Stimulated activated CD4-positive, alpha-beta T cell treated with anti-CD3 and anti-CD28 coated beads, TNF-alpha, amount 100 ng/mL, for 48 hours (primary cell): ENCODE measurements at places on chromosomes 3 and 15.

GRCh38 chr3:62611541-62612240, 238.3 kb upstream of the FEZF2 start:
- DNase-seq = no peak

DNA sequence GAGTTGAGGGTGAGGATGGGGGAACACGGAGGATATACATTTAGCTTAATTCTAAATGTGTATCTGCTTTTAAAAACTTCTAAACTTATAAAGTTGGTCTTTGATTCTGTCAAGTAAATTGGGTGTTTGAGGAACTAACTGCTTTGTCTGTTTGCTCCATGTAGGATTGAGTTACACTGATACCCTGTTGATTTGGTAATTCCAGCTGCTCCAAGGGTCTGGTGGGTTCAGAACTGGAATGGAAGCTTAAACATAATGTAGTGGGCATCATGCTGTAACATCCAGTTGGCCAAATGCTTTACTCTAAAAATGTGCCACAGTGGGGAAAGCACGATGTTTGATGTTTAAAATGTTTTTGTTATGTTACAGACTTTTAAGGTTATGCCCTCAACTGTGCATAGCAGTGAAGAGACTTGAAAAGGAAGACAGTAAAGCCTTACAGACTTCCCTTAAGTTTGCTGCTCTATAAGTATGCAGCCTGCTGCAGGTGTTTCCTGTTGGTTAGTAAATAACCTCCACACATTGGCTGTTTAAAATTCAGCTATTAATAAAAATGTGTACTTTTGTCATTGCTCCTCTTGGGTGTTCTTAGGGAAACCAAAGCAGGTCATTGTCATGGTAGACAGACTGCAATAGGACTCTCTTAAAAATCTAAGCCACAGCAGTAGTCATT, 5.9 kb upstream of the EDEM1 start:
- DNase-seq = no peak

- DNase-seq = peak; percentile 5
These were observed 512 bp downstream of the LARP6 start for GRCh38 chr15:70853318-70853972.

GRCh38 chr15:72285927-72286516, 13.7 kb upstream of the PARP6 start:
- no peak for DNase-seq

DNA sequence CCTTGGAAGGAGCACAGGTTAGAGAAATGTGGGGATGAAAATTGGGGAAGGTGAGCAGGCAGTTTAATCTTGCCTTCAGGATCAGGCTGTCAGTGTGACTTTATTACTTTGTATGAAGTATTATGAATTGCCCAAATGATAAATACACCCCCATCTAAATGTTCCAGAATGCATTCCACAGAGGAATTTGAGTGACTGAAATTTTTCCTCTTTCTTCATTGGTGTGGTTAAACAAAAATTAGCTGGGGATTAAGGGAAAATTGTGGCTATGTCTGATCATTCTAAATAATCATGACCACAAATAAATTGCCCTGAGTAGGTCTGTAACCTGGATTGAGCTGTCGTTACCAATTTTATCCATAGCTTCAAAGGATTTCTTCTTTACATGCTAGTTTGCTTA, 33.5 kb downstream of the FAM98B start:
- DNase-seq = no peak

DNA sequence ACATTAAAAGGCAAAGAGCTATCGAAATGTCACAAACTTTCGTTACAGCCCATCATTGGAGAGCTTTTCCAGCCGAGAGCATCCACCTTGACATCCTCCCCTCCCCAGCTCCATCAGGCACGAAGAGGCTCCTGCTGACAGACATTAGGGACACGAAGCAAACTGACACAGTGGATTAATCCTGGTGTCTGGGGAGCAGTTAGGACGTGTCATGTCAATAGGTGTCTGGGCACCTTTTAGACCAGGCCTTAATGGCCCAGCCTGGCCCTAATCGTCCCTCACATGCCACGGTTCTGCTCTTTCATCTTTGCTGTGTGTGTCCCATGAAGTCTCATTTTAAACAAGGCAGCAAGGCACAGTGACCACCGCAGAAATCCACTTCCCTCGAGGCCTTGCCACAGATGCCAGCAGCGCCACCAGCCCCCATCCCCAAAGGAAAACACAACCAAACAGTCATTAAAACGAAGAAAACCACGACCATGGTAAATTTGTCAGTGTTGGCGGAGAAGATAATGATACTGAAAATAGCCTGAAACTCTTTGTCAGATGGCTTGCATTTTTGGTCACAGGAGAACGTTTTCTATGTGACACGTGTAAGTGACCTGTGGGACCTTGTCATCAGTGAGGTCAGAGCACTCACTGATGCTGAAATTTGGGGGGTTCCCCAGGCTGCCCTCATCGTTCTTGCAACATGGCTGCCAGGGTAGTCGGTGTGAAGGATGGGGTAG, 16.3 kb upstream of the PCSK6 start:
- DNase-seq = no peak

- no peak for DNase-seq
These were observed 47.3 kb downstream of the TMCO5A start for GRCh38 chr15:37981775-37982174.

DNA sequence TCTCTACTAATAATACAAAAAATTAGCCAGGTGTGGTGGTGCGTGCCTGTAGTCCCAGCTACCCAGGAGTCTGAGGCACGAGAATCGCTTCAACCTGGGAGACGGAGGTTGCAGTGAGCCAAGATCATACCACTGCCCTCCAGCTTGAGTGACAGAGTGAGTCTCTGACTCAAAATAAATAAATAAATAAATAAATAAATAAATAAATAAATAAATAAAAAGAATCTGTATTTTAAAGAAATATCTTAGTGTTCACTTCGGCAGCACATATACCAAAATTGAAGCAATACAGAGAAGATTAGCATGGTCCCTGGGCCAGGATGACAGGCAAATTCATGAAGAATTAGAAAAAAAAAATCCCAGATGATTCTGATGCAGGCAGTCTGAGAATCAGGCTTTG, 51.9 kb downstream of the ROBO2 start:
- DNase-seq = no peak

GRCh38 chr3:104990758-104991157, 376.0 kb upstream of the ALCAM start:
- DNase-seq = no peak

DNA sequence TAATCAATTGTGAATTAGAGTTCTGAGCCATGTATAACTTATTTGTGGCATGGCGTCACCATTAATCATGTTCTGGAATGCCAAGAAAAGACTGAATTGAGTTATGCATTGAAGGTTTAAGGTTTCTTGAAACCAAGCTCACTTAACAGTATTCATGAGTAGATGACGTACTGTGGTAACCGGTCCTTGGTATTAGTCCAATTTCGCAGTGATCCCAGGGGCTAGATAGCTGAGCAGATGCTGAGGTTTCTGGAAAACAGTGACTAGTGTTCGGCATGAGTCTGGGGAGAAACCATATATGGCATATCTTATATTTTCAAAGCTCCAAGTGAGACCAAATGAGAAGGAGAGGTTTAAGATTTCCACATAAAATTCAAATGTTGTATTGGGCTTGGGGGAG, 218.3 kb upstream of the LYSMD4 start:
- DNase-seq = no peak

- DNase-seq = no peak
These were observed 112.7 kb upstream of the SELENOK start for GRCh38 chr3:54004335-54004734.

DNA sequence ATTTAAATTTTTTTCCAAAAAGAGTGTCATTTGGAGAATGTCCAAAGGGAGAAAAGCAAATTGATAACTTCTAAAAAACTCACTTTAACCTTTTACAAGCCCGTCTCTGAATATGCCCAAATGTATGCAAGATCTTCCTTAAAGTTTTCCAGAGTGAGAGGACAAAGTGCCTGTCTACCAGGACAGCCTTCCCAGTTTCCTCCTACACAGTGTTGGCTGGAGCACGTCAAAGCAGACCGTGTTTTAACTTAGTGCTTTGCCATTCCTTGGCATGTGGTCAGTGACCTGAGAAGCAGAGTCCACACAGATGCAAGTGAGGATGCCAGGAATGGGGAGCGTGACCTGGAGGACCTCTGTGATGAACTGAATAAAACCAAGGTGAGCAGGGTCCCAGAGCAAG, 245.7 kb downstream of the FAM43A start:
- no peak for DNase-seq

- no peak for DNase-seq
These were observed 5.3 kb downstream of the SNX22 start for GRCh38 chr15:64156652-64157331.

DNA sequence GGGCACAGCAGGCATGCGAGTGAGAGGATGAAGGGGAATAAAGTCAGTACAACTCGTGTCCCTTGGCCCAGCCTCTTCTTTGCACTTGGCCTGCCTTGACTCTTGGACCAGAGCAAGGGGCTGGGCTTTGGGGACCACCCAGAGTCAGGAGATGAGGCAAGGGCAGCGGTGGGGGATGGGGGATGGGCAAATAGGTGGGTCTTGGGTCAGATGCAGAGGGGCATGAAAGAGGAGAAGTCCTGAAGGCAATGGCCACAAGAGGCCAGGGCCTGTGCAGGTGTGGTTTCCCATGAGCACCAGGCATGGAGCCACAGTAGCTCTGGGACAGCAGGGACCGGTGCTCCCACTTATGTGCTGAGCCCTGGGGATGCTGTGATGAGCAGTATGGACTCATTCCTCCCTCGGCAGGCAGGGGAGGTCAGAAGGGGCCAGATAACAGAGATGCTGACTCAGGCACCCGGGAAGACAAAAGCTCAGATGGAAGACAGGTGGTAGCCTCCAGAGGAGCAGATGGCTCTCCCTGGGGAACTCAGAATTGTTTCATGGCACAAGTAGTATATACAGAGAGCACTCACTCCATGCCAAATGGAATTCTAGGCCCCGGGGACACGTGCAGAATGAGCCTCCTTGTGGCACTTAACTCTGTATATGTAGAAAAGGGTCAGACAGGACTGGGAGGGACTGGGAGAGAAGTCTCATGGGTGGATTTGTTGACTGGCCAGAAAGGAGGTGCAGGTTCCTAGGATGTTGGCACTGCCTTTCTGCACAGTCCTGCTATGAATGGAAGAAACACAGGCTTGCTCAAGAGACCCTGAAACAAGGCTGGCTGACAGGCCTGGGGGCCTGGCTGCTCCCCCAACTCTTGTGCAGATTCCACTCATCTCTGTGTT, 14.3 kb downstream of the ZBTB47 start:
- DNase-seq = no peak

GRCh38 chr3:114595522-114596028, 301.7 kb downstream of the TIGIT start:
- no peak for DNase-seq

- no peak for DNase-seq
These were observed 7.4 kb downstream of the TRANK1 start for GRCh38 chr3:36937492-36937891.

DNA sequence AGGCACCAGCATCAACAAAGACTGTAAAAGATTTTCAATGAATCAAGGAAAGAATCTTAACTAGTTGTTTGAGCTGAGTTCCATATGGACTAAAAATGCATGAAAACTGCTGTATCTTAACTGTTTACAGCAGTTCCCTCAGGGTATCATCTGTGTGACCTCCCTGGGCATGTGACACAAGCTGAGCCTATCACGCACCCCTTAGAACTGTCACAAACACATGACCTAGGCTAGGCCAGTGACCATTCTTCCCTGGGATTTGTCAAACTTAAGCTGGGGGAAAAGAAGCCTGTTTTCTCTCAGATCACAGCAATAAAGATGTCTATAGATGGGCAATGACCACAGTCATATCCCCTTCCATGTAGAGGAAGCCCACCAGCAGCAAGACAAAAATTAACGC, 35.7 kb downstream of the IGF2BP2 start:
- no peak for DNase-seq

DNA sequence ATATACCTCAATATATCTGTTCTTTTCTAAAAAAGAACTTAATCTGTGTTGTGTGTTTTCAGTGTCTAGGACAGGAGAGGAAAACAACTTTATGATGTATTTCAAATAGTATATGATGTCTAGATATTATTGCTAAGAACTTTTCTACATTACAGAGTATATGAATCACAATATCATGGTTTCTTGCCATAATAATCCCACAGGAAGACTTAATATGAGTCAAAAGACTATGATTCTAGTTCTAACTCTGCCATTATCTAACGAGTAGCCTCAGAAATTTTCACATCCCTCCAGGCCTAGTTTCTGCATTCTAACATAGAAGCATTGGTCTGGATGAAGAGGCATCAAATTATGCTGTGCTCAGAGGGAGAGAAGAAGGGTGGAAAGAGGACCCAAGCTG, 107.7 kb upstream of the SPRED1 start:
- no peak for DNase-seq

GRCh38 chr15:43211224-43211735, 9.5 kb downstream of the EPB42 start:
- no peak for DNase-seq

DNA sequence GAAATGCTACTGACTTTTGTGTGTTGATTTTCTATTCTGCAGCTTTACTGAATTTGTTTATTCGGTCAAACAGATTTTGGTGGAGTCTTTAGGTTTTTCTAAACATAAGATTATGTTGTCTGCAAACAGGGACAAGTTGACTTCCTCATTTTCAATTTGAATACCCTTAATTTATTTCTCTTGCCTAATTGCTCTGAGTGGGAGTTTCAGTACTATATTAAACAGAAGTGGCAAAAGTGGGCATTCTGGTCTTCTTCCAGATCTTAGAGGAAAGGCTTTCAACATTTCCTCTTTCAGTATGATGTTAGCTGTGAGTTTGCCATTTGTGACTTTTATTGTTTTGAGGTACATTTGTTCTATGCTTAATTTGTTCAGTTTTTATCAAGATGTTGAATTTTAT, 268.5 kb downstream of the WNT5A start:
- DNase-seq = no peak

GRCh38 chr3:177618873-177619733, 421.8 kb upstream of the TBL1XR1 start:
- no peak for DNase-seq

- peak; percentile 19 for DNase-seq
These were observed 1.1 kb downstream of the CNBP start for GRCh38 chr3:129182390-129183185.

GRCh38 chr3:77147836-77148578, 108.1 kb downstream of the ROBO2 start:
- no peak for DNase-seq

- DNase-seq = no peak
These were observed 6.8 kb upstream of the PDCD6IP start for GRCh38 chr3:33791477-33792166.

- no peak for DNase-seq
These were observed 36.7 kb downstream of the PTPN9 start for GRCh38 chr15:75542386-75542797.

- peak; percentile 3 for DNase-seq
These were observed 605.0 kb upstream of the CBLB start for GRCh38 chr3:106473576-106474475.

DNA sequence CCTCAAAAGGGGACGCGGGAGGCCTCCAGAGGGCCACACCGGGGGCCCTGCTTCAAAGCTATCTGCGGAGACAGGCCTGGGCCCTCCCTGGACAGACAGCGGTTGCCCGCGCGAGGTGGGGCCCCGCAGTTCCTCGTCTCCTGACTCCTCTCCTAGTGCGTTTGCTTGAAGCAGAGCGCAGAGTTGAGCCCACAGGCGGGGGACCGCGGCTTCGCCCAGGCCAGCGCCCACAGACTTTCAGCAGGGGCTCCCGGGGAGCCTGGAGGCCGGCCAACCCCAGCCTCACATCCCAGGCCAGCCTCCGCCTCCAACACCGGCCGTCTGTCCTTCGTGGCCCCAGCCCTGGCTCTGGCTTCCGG, 540 bp upstream of the ADAMTS7 start:
- DNase-seq = no peak
